Activated CD8-positive, alpha-beta memory T cell treated with anti-CD3 and anti-CD28 coated beads for 48 hours (primary cell): ENCODE measurements at places on chromosomes 12 and 14.

GRCh38 chr14:54355698-54356097 is 41.1 kb upstream of the CDKN3 start:
- DNase-seq = no peak

DNA sequence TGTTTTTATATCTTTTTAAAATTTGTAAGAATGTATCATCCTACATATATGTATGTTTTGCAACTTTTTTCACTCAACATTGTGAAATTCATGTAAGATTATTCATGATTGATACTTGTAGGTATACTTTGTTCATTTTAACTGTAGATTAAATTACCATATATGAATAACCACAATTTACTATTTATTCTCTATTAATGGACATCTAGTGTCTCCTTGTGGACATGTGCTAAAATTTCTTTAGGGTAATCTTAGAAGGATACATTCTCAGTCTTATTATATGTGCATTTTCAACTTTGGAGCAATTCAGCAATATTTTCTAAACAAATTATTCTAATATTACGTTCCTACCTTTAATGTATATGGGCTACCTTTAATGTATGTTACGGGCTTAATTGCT is 192.4 kb downstream of the FUT8 start:
- no peak for DNase-seq

DNA sequence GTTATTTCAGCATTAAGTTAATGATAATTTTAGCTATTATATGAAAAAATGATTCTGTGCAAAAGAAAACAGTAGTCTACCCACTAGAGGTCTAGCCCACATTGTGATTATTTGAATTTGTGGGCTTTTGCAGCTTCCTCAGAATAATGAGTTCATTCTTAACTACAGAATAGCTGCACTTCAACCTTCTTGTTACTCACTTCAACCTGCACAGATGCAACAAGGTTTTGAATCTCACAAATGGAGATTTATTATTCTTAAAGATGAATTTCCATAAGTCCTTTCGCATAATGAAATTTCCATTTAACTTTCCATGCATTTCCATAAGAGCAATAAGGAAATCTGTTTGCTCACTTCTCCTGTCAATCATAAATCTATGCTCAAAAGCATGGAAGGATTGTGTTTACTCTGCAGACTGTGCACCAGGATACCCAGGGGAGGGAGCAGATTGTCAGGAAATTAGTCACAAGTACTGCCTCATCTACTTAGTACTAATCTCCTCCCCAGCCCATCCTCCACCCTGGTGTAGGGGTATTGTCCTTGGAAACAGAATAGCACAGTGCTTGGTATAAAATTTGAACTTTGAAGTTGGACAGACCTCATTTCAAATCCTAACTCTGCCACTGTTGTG is 24.1 kb downstream of the PTGER2 start:
- no peak for DNase-seq

- no peak for DNase-seq
These were observed 65.6 kb downstream of the TESC start for GRCh38 chr12:117033382-117034221.

DNA sequence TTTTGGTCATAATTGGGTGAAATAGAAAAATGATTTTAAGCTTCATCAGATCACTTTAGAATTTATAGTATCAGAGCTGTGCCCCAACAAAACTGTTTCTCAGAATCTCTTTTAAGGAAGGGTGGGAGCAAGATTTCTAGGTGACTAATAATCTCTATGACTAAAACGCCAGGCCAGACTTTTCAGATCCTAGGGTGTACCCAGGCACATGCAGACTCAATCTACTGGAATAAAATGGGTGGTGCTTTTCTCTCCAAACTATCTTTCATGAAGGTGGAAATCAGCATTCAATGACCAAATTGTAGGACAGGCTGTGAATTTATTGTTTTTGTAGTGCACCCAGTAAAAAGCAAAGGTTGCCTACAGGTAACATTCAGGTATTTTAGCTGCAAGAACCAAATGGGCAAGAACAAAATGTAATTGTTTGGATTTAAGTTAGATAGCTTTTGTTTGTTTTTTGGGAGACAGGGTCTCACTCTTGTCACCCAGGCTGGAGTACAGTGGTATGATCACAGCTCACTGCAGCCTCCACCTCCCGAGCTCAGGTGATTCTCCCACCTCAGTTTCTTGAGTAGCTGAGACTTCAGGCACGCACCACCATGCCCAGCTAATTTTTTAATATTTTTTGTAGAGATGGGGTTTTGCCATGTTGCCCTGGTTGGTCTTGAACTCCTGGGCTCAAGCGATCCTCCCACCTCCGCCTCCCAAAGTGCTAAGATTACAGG is 49.5 kb downstream of the PPP2R5C start:
- DNase-seq = no peak

DNA sequence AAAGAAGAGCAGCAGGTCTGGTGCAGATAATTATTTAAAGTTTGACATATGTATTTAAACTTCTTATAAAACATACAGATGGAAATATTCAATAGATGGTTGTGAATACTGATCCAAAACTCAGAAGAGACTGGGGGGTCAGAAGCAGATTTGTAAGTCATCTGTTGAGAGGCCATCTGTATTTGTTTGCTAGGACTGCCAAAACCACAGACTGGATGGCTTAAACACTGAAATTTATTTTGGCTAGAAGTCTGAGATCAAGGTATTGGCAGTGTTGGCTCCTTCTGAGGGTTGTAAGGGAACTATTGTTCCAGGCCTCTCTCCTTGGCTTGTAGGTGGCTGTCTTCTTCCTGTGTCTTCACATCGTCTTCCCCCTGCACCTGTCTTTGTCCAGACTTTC is 153.9 kb downstream of the LRRK2 start:
- DNase-seq = no peak

- no peak for DNase-seq
These were observed 25.1 kb downstream of the DYRK4 start for GRCh38 chr12:4587108-4587507.

DNA sequence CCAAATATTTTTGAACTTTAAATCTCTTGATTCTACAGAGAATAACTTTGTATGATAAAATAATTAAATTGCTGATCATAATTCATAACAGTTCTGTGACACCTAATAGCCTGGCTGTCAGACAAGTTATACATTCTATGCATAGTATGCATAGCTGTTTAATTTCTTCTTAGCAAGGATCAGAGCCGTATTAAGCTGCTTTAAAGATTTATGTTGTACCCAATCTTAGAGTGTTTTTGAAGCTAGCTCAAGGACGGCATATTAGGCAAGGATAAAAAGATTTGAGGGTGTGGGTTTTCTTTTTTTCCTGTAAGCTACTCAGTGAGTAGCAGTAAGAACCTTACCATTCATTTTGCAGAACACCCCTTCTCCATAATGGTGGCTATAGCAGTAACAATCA is 45.9 kb downstream of the SLC17A8 start:
- no peak for DNase-seq

GRCh38 chr12:14260011-14260993 is 105.2 kb upstream of the ATF7IP start:
- no peak for DNase-seq

- no peak for DNase-seq
These were observed 260.7 kb downstream of the SSPN start for GRCh38 chr12:26455936-26456574.

DNA sequence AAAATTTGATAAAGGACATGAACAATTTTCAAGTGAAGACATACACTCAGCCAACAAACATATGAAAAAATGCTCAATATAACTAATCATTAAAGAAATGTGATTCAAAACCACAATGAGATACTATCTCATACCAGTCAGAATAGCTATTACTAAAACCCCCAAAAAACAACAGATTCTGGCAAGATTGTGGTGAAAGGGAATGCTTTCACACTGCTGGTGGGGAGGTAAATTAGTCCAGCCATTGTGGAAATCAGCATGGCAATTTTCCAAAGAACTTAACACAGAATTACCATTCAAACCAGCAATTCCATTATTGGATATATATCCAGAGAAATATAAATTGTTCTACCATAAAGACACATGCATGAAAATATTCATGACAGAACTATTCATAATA is 18.7 kb upstream of the TAS2R14 start:
- DNase-seq = no peak

GRCh38 chr12:21666722-21667121 is 9.1 kb upstream of the LDHB start:
- no peak for DNase-seq

GRCh38 chr14:52790011-52790755 is 1.2 kb downstream of the GNPNAT1 start:
- no peak for DNase-seq

GRCh38 chr14:79325071-79325470 is 886.2 kb downstream of the DIO2 start:
- DNase-seq = no peak

DNA sequence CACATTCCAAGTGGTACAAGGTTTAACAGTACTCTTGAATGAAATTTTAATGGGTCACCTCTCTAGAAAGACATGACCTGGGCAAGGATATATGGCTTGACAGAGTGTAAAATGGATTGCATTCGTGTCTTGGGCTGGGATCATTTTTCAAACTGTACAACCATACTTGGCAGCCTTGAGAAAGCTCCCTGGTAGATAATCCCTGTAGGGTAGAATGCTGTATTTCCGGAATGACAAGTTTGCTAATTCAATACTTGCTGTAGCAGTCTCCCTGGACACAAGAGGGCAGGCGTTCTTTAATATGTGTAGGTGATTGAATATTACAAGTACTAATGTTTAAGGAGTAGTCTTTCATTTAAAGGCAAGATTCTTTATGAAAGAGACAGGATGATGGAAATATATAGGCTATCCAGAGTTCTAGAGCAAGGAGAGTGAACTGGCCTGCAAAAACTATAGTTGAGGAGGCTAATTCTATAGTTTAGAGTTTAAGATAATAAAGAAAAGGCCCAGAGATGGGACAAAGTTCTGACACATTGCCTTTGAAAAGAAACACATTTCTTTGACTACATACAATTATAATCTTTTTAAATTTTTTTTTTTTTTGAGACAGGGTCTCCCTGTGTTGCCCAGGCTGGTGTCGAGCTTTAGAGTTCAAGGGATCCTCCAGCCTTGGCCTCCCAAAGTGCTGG is 53.4 kb downstream of the PLBD1 start:
- no peak for DNase-seq

GRCh38 chr12:113142886-113143332 is 6.6 kb upstream of the CFAP73 start:
- DNase-seq = no peak

GRCh38 chr12:121873216-121873569 is 14.5 kb upstream of the HPD start:
- DNase-seq = no peak

DNA sequence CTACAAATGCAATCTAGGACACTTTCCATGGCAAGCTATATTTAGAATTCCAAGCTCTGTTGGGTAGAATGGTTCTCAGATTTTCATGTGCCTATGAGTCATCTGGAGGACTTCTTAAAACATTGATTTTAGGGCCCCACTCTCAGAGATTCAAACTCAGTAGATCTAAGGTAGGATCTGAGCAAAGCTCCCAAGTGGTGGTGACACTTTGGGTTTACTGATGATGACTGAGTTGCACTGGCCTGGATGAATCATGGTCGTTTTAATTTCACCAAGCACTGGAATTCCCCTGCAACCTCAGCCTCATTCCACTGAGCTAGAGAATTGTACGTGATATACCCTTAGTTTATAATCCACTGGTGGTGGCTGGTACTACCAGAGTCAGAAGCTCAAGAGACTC is 86.5 kb downstream of the PPM1H start:
- DNase-seq = no peak

DNA sequence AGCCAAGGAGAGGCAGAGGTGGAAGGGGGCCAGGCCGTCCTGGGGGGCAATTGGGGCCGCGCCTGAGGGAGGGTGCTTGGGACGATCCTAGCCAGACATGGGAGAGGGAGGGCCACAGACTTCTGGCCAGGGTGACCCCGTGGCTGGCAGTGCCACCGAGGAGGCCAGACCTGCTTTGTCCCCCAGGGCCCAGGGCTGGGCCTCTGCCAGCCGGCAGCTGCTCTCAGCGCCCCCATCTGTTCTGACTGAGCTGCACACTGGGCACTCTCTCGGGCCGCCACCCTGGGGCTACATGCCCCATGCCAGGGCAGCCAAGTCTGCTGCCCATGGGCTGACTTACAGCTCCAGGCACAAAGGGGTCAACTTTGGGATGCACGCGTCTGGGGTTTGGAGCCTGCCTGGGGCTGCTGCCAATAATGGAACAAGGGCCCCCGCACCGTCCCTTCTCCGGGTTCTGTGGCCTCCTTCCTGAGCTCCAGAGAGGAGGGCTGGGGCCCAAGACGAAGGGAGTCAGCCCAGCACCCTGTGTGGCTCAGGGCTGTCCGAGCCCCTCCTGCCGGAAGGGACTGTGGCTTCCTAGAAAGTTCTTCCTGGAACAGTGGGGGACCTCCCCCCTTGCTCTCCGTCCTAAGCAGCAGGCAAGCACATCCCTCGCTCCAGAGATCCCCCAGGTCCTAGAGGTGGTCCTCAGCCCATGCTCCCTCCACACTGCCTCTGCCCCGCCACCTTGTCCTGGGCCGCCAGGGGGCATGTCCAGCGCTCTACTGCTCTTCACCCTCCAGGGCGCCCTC is 1.1 kb downstream of the ADSS1 start:
- no peak for DNase-seq

- DNase-seq = no peak
These were observed 214.6 kb downstream of the PHETA1 start for GRCh38 chr12:111154147-111154834.

DNA sequence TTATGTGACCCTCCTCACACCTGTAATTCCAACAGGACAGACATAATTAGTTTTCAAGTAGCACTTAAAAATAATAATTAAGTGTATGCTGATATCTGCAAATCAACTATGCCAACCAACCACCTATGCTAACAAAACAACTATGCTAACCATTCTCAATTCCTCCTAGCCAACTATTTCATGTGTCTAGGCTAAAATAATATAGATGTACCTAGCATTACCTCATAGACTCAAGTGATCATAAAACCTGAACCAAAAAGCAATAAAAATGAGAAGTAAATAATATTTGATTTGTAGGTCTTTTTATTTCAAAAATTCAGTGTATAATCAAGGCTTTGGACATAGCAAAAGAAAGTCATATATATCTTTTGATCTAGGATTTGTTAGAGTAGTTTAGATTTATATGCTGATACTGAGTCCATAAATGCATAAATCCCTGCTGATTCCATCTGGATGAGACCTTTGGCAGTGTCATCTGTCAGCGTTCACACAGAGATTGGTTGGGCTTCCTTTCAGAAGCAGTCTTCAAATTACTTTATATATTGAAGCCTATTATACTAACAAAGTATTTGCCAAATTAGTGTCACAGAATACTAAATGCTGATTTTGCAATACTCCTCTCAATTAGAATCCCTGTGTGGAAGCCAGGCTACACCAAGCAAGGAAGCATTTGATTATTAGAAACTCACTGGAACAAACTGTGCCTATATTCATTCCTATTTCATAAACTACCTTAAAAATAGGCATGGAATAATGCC is 101.4 kb upstream of the PPM1H start:
- DNase-seq = no peak

GRCh38 chr12:61111218-61111617 is 1149.0 kb upstream of the USP15 start:
- no peak for DNase-seq

DNA sequence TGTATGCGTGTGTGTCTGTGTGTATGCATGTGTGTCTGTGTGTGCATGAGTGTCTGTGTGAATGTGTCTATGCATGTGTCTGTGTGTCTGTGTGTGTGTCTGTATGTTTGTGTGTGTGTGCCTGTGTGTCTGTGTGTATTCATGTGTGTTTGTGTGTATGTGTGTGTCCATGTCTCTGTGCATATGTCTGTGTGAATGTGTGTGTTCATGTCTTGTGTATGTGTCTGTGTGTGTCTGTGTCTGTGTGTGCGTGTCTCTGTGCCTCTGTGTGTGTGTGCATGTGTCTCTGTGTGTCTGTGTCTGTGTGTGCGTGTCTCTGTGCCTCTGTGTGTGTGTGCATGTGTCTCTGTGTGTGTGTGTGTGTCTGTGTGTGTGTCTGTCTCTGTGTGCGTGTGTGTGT is 82.4 kb downstream of the NINJ2 start:
- no peak for DNase-seq
